HAP-1 (cell line): ENCODE measurements at places on chromosomes 16 and 17.

DNA sequence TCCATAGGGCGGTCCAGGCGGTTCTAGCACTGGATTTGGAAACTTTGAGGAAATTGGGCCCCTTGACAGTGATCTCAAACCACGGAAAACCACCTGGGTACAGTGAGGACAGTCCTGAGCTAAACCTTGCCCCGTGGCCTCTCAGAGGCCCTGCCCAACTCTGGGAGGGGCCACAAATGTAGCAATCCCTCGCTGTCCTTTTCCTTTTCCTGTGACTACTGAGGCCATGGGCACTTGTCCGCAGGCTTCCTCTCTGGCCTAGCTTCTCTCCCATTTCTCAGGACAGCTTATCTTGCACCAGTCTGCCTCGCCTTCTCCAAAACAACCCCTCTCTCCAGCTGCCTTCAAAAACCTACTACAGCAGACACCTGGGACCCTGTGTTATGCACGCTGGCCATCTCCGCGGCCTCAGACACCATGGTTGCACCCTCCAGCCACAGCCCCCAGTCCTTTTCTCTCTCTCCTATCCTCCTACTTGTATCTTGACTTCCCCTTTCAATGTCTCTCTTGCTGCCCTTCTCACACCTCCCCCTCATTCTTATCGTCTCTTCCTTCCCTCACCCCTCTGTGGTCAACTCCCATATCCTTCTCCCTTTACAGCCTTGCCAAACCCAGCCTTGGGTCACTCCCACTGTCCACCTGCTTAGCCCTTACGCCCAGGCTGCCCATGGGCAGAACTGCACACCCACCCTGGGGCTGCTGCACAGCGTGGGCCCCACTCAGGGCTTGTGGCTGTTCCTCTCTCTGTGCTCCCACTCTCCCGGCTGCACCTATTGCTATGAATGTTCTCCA lies 7.6 kb downstream of the SCPEP1 start:
- no peak for DNase-seq

- peak; percentile 18 for DNase-seq
Measured at GRCh38 chr16:82439678-82440293, 187.0 kb upstream of the CDH13 start.

DNA sequence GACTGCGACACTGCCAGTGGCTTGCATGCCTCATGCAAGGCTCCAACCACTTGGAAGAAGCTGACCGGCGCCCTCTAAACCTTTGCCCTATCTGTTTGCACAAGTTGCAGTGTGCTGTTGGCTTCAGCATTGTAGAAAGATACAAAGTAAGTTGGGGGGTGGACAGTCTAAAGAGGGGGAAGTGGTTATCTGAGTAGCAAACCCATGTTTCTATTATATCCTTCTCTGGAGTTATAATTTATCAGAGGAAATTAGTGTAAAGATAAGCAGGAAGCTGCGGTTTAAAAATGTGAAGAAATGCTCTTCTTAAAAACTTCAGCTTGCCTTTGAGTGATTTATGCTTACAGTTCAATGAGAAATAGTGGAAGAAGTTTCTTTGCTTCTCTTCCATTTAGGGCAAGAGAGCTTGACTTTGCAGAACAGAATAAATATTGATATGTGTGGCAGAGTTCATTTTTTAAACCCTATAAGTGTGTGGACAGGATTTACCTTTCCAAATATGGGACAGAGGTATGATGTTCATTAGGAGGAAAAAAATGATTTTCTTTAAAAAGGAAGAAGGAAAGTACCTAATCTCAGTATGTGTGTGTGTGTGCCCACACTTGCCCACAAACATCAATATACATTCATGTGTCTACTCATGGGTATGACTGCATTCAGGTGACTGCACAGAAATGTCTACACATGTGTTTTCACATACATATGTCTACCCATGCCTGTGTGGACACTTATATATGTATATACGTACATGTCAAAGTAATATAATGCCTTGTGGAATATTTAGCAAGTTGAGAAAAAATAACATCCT lies 8.1 kb downstream of the AMZ2 start:
- DNase-seq, result no peak

DNA sequence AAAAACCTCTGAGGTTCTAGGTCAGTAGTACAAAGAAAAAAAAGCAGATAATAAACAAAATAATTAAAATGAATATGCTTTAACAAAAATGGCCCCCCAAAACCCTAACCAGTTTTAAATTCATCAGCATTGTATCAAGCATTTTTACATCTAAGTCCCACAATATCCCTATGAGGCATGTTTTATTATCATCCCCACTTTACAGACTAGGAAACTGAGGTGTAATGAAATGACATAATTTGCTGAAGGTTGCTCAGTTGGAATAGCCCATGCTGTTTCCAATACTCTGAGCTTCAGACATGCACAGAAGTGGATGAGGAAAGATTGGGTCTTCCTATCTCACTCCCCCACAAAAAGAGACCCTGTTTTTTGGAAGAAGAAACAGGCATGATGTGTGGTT lies 88.3 kb downstream of the SNX11 start:
- no peak for DNase-seq

DNA sequence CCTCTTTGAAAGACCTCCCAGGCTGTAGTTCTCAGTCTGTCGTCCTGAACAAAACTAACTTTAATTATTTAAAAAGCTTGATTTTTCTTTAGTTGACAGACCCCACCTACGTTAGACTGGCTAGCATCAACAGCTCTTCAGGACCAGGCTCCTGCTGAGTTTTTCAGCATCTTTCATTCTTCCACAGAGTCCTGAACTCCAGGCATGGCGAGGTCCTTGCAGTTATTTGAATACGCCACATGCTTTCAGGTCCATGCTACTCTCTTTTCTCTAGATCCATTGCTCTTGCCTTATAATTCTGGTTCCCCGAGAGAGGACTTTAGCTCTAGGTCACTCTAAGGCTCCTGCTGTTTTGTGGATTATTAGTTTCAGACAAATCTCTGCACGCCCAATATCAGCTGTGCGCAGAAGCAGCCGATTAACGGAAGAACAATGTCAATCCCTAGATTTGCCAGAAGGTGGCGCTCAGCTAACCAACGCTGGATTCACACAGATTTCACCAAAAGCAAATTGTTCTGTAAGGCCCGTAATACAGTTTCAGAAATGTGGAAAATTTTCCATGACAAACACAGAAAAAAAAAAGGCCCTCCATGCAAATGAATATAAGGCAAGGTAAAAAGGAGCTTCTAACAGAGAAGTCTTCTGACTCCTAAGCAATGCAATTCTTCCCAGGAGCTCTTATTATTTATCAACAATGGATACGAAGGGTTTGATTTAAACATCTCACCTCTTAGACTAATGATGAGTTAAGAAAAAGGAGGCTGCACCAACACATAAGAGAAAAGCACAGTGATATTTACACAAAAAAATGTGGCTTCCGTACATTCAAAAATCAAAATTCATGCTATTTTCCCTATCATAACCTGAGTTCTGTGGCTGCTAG lies 33.5 kb upstream of the BCO1 start:
- DNase-seq, result peak; percentile 32

- peak; percentile 36 for DNase-seq
Measured at GRCh38 chr17:45867702-45868101, 23.0 kb downstream of the SPPL2C start.

DNA sequence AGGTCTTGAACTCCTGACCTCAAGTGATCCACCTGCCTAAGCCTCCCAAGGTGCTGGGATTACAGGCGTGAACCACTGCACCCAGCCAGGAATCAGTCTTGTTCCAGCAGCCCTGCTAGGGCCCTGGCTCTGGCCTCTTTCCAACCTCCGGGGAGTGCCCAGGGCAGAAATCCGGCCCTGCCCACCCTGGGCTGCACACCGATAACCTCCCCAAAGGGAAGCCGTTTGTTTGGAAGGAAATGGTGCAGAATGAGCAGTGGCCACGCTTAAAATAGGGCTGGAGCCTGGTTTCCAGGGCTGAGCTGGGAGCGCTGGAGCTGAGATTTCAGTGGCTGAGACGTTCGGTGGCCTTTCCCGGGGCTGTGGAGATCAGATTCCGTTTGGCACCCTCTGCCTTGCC lies 17.8 kb upstream of the EMP2 start:
- no peak for DNase-seq

DNA sequence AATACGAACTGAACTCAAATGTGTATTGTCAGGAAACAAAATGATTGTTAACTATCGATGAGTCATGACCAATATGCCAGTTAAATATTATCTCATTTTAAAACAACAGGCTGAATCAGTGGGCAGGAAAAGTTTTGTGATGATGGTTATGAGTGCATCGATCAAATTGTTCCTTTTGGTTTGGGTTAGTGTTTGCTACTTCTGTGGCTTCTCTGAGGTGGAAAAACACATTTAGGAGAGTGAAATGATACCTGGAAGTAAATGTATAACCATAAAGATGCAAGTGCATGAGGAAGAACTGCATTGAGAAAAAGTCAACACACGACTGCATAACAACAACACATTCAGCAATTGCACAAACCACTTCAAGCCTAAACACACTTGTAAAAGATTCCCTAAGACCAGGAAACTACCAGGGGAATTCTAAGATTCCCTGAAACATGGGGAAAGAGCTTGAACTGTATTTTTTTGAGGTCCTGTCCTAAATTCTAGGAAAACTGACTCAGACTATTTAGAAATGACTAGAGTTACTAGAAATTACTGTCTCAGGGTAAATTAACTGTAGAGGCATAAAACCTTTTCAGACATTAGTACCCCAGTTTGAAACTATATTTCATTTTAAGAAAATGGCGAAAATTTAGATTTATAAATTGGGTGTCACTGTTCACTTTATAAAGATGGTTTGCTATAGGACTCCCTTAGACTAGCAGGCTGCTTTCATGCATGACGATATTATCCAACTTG lies 44.8 kb downstream of the CDYL2 start:
- no peak for DNase-seq

DNA sequence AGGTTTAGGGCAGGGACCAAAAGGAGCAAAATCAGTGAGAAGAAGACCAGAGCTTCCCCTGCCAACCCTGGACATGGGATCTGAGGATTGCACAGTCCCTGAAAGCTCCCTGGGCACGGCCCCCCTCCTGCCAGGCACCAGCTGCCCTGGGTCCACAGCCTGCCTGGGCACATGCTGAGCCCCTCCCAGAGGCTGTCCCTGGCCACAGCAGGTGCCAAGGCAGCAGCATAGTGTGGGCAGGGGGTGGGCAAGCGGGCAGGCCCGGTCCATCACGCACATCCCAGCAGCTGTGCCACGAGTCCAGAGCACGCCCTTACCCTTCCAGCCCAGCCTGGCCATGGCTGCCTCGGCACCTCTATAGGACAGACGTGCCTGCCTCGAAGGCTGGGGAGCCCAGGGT lies 12.7 kb downstream of the SCN4A start:
- no peak for DNase-seq

DNA sequence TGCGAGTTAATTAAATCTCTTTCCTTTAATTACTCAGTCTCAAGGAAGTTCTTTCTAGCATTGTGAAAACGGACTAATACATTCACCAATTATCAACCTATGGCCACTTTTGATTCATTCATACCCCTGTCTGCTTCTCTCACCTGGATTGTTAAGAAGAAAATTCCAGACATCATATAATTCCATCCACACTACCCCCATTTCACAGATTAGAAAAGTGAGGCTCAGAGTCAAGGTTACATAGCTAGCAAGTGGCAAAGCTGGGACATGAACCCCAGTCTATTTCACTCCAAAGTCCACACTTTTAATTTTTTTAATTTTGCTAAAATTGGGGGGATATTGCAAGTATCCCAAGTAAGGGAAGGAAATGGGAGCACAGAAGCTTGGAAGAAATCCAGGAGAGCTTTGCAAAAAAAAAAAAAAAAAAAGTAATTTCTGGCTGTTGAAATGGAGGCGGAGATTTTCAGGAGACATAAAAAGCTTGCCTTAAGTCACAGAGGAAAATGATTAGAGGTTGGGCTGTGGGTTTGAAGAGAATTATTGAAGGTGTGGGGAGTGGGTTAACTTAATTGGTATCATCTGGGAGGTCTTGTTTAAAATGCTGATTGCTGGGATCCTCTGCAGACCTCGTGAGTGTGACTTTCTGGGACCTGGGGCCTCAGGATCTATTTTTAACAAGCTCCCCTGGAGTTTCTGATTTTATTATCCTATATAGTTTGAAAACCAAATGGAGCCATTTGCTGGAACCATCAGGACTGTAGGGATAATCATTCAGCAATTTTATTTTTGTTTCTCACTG lies 42.3 kb upstream of the ZKSCAN2 start:
- DNase-seq, result no peak

DNA sequence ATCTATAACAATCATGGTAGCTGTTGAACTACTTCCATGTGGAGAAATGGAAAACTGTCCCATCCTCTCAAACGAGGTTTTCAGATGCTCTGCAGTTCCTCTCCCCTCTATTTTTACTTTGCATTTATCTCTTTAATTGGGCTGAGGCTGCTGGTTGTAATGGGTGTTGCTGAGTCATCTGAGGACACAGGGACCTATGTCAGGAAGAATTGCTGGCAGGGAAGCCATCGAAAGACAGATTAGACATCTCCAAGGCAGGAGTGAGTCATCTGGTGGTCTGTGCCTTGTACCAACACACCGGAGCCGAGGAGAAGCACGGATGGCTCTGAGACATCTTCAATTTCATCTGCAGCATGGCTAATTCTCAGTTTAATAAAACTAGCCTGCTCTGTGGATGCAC lies 394.5 kb downstream of the GRIN2A start:
- no peak for DNase-seq

DNA sequence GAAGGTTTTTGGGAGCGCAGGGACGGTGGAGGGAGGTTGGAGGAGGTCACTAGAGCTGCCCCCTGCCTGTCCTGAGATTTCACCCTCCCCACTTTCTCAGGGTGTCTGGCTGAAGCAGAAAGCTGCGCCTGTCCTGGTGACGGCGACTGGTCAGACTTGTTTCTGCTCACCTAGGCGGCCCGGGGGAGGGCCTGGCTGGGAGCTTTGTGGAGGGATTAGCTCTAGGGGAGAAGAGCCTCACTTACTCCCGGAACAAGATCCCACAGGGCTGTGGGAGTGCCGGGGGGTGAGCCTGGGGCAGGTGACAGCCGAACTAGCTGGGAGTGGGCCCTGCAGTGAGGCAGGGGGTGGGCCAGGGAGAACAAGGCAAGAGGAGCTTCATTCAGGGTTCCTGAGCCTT lies 11.5 kb downstream of the NHERF1 start:
- peak; percentile 11 for DNase-seq

GRCh38 chr16:2092866-2093265 lies 42.8 kb downstream of the PKD1 start:
- DNase-seq, result no peak

- no peak for DNase-seq
Measured at GRCh38 chr17:39818358-39819000, 45.6 kb downstream of the IKZF3 start.

- DNase-seq, result no peak
Measured at GRCh38 chr17:44159519-44160210, 10.8 kb upstream of the ASB16 start.
